SK-N-SH (cell line): ENCODE measurements at places on chromosomes 5 and 9. TPM values are rescaled to one million over a fixed set of nuclear protein-coding genes. Genes with fewer than 3 reads are reported as not detected.

Gene COL27A1
- polyA plus RNA-seq, result 6.8 and 8.7 TPM in 2 replicates

Gene SPEF2
- polyA plus RNA-seq, result 1.6 and 2.6 TPM in 2 replicates

DNA sequence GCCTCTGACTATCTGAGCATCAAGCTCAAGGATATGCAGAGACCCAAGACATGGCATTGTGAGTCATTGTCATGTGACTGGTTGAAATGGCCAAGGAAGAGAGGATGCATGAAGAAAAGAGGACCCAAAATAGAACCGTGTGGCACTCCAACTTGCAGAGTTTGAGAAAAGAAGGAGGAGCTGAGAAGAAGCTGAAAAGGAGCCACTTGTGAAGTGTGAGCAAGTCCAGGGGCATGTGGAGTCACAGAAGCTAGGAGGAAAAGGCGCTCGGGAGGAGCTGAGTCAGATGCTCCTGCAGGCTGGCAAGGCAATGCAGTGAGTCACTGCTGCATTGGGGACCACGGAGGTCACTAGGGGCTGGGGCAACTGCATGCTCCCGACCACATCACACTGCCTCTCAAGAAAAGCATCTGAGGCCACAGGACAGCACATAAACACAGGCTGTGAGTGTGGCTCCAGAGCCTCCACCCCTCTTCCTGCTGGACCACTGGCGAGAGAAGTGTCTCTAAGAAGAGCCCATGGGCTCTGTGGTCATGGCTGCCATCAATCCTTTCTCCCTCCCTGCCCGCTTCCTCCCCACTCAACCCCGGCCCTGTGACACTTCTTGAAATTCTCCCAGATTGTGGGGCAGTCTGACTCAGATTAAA, 197.6 kb downstream of the DRD1 start:
- no peak for DNase-seq

- DNase-seq, result no peak
These were observed 541.0 kb downstream of the DTWD2 start for GRCh38 chr5:118447350-118447749.

DNA sequence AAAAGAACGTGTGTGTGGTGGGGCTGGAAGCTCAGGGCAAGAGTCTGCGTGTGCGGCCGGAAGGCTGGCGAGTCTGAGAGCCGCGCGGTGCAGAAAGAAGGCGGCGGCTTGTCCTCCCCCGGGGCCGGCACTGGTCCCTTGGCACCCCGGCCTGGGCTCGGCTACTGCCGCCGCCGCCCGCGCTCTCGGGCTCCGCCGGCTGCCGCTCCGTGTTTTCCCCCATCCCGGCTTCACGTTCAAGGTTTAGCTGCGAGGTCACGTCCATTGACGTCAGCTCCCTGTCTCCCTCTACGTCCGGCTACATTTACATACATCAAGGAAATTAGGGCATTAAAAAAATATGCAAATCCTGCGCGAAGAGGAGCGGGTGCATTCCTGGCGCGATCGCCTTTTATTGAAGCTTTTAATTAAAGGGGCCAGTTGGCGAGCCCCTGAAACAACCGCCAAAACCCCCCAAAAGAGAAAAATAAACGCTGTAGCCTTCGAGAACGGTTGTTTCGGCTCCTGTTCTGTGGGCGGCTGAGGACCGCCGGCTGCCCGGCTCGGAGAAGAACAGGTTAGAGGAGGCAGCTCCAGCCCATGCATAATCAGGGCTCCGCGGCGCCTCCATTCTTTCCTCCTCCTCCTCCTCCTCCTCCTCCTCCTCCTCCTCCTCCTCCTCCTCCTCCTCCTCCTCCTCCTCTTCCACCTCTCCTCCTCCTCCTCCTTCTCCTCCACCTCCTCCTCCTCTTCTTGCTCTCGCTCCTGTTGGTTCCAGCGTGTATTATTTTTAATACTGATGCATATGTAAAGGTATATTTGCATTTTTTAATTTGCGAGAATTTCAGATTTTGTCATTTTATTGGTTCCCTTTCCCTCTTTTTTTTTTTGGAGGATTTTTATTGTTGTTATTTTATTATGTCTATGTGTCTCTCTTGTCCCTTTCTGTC, 207.0 kb downstream of the MEF2C start:
- DNase-seq, result peak; percentile 78

DNA sequence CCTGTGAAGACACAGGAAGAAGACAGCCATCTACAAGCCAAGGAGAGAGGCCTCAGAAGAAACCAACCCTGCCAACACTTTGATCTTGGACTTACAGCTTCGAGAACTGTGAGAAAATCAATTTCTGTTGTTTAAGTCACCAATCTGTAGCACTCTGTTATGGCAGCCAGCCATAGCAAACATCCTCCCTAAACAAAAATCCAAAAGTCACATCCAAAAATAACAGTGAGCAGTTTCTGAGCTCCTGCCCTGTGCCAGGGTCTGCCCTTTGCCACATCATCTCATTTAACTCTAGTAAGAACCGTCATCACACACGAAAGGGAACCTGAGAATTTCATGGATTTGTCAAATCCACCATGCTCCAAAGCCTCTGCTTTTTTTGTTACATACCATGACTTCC, 118.8 kb downstream of the TRIM36 start:
- no peak for DNase-seq

- no peak for DNase-seq
These were observed 17.3 kb upstream of the TMOD1 start for GRCh38 chr9:97484134-97484533.

GRCh38 chr5:163730206-163730756, 224.9 kb downstream of the MAT2B start:
- DNase-seq, result no peak

DNA sequence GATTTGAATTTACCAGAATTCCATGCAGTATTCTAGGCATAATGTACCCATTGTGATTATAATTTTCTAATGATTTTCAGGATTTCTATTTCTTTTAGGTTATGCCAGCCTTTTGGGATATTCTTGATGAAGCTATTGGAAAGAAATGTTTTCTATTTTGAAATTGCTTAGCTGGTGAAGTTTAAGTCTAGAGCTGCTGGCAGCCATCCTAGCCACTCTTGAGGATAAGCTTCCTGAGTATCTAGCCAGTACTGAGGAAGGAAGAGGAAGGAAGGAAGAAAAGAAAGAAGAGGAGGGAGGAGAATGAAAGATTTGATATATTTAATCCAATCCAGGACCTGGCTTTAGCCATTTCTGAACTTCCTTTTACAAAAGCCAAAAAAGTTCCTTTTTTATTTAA, 142.1 kb upstream of the DAB2 start:
- DNase-seq, result no peak

- peak; percentile 12 for DNase-seq
These were observed 72.3 kb downstream of the SLCO4C1 start for GRCh38 chr5:102223542-102224477.

DNA sequence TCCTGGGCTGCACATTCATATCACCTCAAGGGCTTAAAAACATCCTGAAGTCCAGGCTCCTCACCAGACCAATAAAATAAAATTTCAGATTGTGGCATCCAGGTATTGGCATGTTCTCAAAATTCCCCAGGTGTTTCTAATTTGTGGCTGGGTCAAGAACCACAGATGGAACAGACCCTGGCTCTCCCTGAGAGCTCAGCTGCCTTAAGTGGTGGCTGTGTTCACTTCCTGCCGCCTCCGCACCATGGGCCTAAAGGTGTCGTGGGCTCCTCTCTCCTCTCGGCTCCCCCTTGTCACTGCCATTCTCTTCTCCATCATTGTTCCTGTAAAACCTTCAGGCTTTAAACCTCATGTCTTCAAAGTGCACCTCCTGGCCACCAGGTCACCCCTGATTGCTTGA, 17.8 kb upstream of the CCNJL start:
- no peak for DNase-seq

- no peak for DNase-seq
These were observed 13.3 kb downstream of the HMMR start for GRCh38 chr5:163473635-163474243.
